ENCODE measurements at places on chromosomes 6 and 20.
A peak's percentile ranks its signal among the peaks of the same experiment; 100 is the strongest.

DNA sequence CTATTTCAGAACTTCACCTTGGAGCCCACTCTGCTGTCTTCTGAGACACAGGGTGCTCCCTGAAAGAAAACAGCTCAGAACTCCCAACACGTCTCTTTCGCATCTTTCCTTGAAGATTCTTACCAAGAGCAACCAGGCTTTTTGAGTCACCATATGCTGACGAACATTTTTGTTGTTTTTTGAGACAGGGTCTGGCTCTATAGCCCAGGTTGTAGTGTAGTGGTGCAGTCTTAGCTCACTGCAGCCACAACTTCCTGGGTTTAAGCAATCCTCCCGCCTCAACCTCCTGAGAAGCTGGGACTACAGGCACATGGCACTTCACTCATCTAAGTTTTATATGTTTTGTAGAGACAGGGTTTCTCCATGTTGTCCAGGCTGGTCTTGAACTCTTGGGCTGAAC lies 68.5 kb downstream of the TRMT11 start:
- no peak for DNase-seq

DNA sequence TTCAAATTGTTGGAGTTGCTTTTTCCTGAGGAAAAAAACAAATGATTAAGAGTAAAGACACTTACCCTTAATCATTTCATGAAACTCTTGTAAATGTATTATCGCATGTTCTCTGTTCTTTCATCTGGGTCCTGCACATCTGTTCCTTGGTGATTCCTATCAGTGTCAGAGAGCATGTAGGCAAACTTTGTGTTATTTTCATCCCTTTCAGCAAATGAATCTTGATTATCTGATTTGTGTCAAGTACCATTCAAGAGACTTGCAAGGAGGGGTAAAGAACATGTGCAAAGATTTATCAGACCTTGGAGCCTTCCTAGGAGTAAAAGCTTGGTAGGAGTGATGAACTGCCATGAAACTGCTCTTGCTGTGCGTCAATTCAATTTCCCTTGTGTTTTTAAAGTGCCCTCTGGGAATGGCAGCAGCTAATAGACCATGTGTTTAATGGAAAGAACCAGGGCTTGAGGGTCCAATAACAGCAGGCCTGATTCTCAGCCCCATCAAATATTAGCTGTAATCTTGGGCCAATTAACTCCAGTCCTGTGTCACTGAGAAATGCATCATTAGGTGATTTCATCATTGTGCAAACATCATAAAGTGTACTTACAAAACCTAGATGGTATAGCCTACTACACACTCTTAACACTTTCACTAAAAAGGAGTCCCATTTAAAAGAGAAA lies 118.9 kb upstream of the CEP85L start:
- DNase-seq, result no peak

DNA sequence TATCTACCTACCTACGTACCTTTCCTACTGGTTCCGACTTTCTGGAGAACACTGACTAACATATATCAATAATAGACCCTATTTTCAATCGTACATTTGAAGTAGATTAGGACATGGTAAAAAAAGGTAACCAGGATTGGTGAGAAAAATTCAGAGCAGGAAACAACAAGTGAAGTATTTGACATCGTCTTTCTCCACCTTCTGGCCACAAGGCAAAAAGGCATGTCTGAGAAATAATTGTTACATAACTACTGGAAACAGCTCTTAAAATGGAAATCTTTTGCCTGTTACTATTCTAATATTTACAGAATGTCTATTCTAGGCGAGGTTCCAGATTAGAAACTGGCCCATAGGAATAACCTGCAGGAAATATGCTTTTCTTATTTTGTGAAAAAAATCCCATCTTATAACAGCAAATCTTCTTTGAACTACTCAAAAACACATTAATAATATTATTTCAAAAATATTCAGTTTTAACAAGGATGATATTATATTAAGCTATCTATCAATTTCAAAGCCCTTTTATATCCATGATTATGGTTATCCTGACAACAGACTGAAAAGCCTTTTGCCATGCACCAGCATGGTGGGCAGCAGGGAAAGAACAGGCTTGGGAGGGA lies 80.8 kb downstream of the RCAN2 start:
- no peak for DNase-seq

- no peak for DNase-seq
These were observed 7.9 kb downstream of the ZMYND8 start for GRCh38 chr20:47348539-47349142.

DNA sequence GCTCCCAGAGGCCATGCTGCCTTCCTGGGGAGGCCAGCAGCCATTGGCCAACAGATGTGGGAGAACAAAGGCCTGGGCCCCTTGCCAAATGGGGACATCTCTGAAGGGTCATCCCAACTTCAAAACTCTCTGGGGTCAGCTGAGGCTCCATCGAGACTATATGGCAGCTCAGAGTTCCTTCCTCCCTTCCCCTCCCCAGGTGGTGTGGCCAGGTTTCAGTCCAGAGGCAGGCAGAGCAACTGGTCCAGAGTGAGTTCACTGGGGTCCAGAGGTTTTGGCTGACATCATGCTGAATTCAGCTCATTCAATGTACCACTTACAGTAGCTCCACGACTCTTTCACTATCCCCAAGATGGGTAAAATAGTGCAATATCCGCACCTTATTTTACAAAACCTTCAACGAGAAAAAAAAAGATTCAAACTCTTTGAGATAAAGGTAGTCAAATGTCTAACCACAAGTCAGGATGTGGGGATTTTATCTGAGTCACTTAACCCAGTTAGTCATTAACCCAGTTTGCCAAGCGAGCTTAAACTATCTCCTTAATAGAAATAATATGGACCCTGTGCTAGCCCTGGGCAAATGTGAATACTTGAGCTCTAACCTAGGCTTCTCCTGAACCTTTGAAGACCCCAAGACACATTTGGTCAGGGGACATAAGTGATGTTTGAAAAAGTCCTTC lies 108.4 kb upstream of the PLEKHG1 start:
- DNase-seq, result peak; percentile 39

- no peak for DNase-seq
These were observed 25.7 kb upstream of the IGF2R start for GRCh38 chr6:159943101-159943632.

DNA sequence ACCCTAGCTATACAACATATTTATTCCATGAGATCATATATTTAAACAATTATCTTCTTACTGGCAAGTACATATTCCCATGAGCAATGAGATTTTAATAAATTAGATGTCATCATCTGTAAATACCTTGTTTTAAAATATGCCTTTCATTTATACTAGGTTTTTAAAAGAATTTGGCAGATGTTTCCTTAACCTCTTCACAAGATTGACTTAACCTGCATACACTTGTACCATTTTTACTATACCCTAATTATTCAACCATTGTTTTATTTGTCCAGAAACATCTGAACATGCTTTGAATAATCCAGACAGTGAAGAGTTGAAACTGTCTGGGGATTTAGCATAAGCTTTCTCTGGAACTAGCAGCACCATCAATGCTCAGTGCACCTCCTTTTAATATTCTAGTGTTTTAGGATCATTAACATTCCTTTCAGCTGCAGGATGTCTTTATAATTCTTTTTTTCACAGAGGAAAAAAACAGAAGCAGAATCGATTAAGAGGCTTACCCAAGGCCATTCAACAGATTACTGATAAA lies 188.0 kb upstream of the TENT5A start:
- no peak for DNase-seq

DNA sequence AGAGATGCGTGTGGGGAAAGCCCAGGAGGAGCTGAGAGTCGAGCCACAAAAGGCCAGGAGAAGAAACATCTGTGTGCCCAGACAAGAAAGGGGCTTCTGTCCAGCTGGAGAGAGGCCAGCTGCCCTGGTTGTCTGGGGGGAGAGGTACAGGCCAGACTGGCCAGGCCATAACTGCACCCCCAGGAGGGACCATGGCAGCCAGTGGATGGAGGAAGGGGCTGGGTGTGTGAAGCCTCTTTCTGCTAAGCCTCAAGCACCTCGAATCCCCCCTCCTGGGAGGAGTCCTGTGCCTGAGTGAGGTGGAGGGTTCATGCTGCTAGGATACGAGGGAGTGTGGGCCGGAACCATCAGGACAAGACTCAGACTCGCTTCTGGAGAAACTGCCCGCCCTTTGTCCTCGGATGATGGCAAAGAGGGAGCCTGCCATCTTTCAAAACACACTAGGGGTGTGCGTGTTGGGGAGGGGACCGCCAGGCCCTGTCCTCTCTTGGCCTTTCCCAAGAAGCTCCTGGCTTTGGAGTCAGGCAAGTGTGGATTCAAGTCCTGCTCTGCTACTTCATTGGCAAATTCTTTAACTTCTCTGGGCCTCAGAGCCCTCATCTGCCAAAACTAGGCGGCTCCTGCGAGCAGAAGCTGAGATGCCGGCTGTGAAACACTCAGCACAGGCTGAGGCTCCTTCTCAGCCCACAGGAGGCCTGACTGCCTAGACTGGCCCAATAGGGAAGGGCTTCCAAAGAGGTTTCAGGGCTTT lies 90.3 kb downstream of the ASXL1 start:
- DNase-seq, result no peak

DNA sequence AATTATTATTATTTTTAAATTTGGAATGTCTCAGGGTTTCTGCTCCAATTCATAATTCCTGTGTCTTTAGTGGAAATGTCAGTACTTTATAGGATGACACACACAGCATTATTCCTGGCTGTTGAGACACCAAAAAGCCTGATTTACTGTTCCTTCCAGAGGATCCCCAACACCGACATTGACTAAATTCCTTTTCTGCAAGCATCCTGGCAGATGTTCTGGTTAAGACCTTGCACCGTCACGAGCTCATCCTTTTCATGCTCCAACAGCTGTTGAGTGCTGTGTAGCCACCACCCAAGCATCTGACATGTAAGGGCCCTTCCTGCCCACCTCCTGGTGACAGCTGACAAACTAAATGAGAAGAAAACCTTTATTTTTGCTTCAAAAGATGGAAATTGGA lies 284.3 kb upstream of the SULF2 start:
- DNase-seq, result no peak

DNA sequence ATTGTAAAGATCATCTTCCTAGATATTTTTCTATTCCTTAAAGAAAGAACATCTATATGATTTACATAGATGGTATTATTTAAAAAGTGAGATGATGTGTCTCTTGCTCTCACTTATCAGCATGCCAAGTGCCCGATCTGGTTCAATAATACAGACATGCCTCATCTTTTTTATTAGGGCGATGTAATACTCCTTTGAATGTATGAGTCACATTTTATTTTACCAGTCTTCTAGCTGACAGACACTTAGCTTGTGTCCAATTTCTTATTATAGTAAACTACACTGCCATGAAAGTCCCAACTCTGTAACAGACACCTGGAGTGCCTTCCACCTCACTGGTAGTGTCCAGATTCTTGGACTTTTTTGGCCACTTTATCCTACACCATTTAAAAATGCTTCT lies 586.6 kb upstream of the BTBD3 start:
- no peak for DNase-seq

GRCh38 chr6:10112871-10113549 lies 301.9 kb downstream of the TFAP2A start:
- DNase-seq, result no peak

- no peak for DNase-seq
These were observed 1.1 kb downstream of the FANCE start for GRCh38 chr6:35453236-35453635.

GRCh38 chr6:158548418-158549161 lies 11.3 kb upstream of the TMEM181 start:
- no peak for DNase-seq

DNA sequence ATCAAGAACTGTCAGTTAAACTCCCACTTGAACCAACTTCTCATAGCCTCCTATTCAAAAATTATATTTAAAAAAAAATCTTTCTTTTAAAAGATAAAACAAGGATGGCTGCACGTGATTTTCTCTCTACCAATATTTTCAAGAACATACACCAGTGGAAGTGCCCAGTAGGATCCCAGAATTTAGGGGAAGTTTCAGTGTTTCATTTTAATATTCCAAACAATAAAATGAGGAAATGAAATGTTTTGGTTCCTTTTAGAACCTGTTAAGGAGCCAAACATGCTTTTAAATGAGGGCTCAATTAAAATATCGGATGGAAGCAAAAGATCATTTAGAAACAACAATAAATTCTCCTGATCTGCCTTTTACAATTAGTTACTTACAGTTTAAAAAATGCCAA lies 26.4 kb upstream of the PRELID3B start:
- no peak for DNase-seq

- DNase-seq, result no peak
These were observed 58.4 kb downstream of the PTPN1 start for GRCh38 chr20:50568549-50568942.

GRCh38 chr20:56488566-56488965 lies 20.1 kb downstream of the RTF2 start:
- no peak for DNase-seq

GRCh38 chr6:2630359-2630758 lies 120.4 kb downstream of the MYLK4 start:
- no peak for DNase-seq

GRCh38 chr20:50820515-50821256 lies 25.8 kb downstream of the BCAS4 start:
- DNase-seq, result no peak

DNA sequence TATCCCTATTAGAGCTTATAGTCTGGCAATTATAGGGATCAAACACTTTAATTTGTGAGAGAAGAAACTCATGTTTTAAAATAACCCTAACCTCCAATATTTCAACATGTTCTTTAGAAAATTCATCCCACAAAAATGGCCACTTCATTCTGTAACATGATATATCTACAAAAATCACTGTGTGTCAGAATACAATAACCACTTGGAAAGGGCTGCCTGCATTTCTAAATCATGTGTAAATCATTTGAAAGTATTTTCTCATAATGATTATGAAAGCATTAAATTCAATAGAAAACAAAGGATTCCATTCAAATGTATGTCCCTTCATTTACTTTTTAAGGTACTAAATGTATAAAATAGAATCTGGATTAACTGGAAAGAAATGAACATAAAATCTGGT lies 101.4 kb upstream of the NHSL1 start:
- DNase-seq, result no peak
